ENCODE measurements at places on chromosomes 1 and 21.

GRCh38 chr1:20730690-20731056, 1.8 kb downstream of the SH2D5 start:
- no peak for DNase-seq

DNA sequence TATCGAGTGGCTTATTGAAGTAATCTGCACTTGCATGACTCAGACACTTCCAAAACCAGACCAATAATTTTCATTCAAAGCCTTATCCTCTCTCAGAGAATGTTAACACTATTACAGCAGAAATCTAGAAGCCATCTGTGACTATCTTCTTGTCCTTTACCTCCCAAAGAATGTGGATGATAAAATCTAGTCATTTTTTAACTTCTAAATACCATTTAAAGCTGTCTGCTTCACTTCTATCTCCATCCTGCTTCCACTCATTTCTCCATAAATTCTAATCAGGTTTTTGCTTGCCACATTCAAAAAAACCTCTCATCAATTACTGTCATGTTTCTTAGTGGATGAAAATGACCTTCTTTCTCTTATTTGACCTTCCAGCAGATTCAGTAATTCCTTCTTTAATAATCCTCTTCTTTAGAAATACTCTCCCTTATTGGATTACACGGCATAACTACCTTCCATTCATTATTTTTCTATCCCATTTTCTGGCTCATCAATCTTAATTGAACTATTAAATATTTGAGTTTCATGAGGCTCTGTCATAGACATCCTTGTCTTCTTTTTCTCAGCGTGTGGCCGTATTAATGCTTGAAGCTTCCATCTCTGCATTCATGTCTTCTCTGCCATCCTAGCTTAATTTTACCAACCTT, 1999.4 kb downstream of the MRPL39 start:
- no peak for DNase-seq

DNA sequence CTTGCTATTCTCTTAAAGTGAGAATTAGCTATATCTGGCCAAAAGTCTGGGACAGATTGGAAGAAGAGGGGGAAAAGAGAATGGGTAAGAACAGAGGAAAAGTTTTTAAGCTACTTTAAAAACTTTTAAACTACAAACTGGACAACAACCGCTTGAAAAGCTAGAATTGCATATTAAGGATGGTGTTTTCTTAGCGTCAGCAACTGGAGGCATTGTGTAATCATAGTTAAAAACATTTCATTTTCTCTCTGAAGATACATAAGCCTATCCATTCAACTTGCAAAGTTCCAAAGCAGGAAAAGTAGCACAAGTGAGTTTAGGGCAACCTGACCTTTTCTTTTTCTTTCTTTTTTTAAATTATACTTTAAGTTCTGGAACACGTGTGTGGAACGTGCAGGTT, 10.9 kb downstream of the PBX1 start:
- no peak for DNase-seq

DNA sequence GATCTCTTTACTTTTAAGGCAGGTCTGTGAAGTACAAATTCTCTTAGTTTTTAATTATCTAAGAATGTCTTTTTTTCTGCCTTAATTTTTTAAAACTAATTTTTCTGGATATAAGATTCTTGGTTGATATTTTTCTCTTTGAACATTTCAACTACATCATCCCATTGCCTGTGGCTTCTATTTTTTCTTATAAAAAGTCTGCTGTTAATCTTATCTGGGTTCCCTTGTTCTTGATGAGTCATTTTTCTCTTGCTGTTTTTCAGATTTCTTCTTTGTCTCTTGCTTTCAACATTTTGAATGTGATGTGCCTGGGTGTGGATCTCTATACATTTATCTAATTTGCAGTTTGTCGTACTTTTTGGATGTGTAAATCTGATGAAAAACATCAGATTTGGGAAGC, 525.2 kb upstream of the PBX1 start:
- DNase-seq, result no peak

DNA sequence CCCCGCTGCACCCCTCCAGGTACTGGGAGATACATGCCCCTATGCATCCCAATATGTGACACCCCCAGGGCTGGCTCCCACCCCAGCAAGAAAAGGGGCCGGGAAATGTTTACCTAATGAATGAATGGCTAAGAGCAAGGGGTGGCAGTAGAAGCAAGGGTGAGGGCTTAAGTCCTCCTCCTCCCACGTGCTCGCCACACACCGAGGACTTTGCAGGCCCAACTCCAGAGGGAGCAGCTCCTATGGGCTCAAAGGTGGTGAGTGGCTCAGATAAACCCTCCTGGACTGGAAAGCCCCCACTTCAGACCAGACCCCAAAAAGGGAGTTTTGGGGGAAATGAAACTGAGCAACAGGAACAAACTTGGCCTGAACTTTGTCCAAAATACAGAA, 11.4 kb downstream of the SLC45A3 start:
- no peak for DNase-seq

DNA sequence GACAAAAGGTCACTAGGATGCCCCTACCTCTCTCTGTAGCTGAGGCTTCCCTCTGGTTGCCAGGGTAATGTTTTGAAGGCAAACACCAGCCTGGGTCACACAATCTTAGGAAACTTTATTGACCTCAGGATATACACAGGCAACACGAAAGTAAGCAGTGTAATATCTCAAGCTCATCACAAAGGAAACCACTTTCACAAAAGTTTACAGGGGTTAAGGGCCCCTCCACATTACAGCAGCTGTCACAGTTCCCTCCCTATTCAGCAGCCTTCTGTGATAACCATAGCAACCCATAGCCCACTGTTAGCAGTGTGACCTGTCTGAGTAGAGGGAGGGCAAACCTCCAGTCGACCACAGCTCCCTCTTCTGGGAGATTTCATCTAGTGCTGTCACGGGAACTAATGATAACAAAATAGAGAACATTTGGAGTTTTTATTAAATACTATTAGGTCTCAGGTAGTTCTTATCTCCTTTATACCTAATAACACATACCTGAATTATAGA, 149.8 kb downstream of the PTPRC start:
- DNase-seq, result peak; percentile 87

GRCh38 chr1:29260531-29260930, 24.2 kb downstream of the PTPRU start:
- no peak for DNase-seq

- no peak for DNase-seq
These were observed 10.2 kb downstream of the LY9 start for GRCh38 chr1:160806109-160806665.

DNA sequence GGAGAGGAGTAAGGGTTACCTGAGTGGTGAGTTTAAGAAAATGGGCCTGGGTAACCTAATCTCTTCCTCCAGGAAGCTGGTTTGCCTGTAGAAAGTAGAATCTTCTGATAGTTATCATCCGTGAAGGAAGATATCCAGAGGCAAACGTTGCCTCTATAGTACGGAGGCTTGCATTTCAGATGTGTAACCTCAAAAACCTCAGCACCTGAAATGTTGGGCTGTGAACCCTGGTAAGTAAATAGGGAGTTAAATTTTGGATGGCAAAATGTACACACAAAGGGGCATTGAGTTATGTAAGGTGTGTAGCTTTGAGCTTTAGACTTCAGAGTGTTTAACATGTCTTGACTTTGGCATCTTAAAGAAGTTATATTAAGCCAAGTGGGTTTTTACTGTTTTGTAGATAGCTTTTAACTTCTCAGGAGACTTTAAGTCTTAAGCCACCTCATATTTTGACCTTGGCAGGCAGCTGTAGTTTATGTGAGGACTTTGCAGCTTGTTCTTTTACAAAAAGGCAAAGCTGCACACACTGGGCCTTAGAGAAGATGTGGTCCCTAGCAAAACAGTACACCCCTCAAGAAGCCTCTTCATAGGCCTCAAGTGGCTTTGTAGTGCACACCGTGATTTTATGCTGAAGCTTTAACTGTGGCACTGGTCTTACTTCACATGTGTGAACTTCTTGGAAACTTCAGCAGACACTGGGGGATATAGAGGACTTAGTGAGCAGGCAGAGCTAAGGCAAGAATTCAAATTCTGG, 83.4 kb downstream of the SNRPE start:
- no peak for DNase-seq

DNA sequence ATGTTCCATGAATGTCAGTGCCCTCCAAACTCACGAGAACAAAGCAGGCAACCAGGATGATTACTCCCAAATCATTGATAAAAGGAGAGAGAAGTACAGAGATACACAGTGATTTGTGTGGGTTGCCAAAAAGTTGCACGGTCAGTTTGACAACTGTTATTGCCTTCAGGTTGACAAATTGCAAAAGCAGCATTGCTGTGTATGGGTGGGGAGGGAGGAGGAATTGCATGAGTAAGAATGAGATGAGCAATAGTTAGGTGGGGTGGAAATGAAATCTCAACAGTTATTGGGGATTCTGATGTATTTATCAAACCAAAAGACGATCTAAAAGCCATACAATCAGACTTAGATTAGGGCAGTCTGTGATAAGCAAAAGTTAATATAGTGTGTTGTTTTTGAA, 93.7 kb downstream of the NTMT2 start:
- DNase-seq, result no peak

- DNase-seq, result no peak
These were observed 4.0 kb downstream of the FBLIM1 start for GRCh38 chr1:15762546-15762945.

GRCh38 chr21:33844104-33844889, 71.3 kb downstream of the ATP5PO start:
- no peak for DNase-seq

All from choroid plexus epithelial cell (primary cell).